Breast epithelium (tissue), 4 donors: ENCODE measurements at places on chromosomes 7 and 10. TPM values are rescaled to one million over a fixed set of nuclear protein-coding genes. Genes with fewer than 3 reads are reported as not detected.

- H3K27ac ChIP-seq: no peak overlapping the region
- no peak overlapping the region for H3K4me3 ChIP-seq
- DNase-seq: no peak
- H3K4me1 ChIP-seq: no peaks in the 10 kb centered on the region
- H3K36me3 ChIP-seq: no peaks in the 10 kb centered on the region
Measured at GRCh38 chr7:130142654-130143333, 62.4 kb downstream of the TMEM209 start.

- no peak for DNase-seq
- peaks cover 6% of the 10 kb centered on the region for H3K36me3 ChIP-seq
Measured at GRCh38 chr10:49518982-49519578, 19.8 kb downstream of the ERCC6 start.

- H3K4me3 ChIP-seq: no peak overlapping the region
- H3K4me1 ChIP-seq: no peaks in the 10 kb centered on the region
- H3K27ac ChIP-seq: no peak overlapping the region
- no peak for DNase-seq
- H3K27me3 ChIP-seq: no peaks in the 10 kb centered on the region
- no peaks in the 10 kb centered on the region for H3K36me3 ChIP-seq
Measured at GRCh38 chr7:129461809-129462208, 27.6 kb downstream of the STRIP2 start.

DNA sequence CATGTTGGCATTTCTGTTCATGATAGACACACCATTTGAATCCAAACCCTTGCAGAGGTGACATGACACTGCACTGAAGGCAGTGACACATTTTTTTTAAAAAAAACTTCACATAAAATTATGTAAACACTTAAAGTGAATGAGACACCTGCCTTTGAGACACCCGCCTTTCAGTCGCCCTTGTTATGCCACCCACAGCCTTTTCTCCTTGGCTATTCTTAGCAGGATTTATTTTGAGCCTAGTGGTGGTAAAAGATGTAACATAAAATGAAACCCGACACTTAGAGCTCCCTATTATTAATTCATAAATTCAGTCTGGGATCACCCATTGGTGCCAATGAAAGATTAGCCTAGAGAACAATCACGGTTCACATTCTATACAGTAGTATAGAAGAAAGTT lies 161.3 kb downstream of the DYNC1I1 start:
- H3K4me1 ChIP-seq: no peaks in the 10 kb centered on the region
- H3K4me3 ChIP-seq: no peak overlapping the region
- H3K27ac ChIP-seq: no peak overlapping the region
- no peaks in the 10 kb centered on the region for H3K36me3 ChIP-seq
- no peak for DNase-seq

HMX3 gene
- total RNA-seq: not detected

TMEM184A gene
- not detected for total RNA-seq
